Activated CD4-positive, alpha-beta T cell treated with anti-CD3 and anti-CD28 coated beads, Interleukin-2, amount 50 U/mL, for 24 hours (primary cell): ENCODE measurements at places on chromosomes 3 and 15.

DNA sequence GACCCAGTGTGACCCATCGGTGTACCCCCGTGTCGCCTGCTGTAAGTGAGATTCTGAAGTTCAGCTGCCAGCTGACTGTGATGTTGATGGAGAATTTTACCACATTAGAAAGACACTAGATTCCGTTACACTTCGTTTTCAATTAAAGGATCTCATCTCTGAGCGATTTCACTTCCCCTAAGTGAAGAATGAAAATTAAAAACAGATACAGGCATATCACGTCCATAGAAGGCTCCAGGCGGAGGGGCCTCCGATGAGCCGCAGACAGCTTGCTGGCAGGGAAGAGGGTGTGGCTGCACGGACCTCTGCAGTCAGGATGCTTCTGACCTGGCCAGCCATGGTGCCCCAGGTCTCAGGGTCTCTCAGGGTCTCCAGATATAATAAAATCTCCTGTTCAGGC, 6.6 kb upstream of the CPN2 start:
- no peak for DNase-seq

GRCh38 chr3:18402239-18402799, 22.8 kb downstream of the SATB1 start:
- DNase-seq, result no peak

GRCh38 chr3:11513817-11514135, 129.9 kb downstream of the VGLL4 start:
- DNase-seq, result no peak

DNA sequence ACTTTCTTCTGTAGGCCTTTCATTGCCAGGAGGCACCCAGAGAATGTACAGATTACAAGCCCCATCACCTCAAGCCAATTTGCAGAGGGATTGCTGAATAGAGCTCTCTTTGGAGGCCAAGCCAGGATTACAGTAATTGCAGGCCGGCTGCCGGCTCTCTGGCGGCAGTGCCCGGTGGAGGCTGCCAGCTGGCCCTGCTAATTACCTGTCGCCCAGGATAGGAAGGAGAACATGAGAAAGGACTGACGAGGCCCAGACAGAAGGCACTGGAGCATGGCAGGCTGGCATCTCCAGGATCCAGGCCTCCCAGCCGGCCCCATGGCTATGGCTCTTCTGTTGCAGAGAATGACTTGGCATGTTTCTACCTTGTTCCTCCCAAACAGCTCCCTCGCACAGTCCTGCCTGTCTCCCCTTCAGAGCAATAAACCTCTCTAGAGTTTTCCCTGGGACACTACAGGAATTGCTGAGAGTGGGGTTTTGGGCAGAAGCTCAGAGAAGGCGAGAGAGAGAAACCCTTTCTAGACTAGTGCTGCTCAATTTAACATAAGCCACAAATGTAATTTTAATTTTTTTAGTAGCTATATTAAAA, 273.6 kb upstream of the PROK2 start:
- no peak for DNase-seq

- DNase-seq, result no peak
These were observed 2.5 kb downstream of the PRTG start for GRCh38 chr15:55740359-55740878.

DNA sequence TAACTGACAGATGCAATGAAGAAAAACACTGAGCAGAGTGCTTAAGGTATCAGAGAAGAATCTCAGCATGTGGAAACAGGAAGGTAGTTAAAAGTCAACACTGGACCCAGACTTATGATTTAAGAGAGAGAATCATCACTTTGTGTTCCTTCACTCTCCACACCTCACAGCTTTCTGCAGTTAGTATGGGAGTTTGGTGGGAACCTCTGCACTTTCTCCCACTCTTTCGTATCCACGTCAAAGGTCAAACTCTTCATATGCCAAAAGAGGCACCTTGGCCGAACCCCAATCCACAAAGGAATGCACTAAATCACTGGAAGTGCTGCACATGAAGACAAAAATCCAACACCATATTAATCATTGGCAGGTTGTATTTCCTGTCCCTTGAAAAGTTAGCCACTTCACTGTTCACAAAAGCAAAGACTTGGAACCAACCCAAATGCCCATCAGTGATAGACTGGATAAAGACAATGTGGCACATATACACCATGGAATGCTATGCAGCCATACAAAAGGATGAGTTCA, 361.2 kb downstream of the MAGI1 start:
- no peak for DNase-seq

DNA sequence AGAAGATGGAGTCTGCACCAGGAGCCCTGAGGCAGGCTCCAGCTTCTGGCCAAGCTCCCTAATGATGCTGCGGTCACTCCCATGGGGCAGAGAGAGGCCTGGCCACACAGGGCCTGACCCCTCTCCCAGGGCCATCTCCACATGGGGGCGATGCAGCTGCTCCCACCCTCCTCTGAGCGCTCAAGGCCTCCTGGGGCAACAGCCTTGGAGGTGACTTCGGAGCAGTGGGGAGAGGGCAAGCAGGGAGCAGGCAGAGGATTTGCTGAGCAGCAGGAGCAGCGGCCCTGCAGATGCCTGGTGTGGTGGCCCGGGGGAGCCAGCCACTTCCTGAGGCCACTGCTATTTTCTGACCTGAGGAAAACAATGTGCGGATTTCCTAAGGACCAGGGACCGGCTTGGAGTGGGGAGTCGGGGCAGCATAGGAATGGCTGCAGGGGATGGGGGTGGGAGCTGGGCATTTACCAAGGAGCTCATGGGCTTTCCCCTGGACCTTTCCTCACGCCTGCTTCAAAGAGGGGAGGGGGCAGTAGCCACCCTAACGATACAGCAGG, 81.6 kb upstream of the RPL32 start:
- DNase-seq, result no peak

GRCh38 chr3:32432045-32432710, 40.5 kb downstream of the CMTM7 start:
- no peak for DNase-seq

DNA sequence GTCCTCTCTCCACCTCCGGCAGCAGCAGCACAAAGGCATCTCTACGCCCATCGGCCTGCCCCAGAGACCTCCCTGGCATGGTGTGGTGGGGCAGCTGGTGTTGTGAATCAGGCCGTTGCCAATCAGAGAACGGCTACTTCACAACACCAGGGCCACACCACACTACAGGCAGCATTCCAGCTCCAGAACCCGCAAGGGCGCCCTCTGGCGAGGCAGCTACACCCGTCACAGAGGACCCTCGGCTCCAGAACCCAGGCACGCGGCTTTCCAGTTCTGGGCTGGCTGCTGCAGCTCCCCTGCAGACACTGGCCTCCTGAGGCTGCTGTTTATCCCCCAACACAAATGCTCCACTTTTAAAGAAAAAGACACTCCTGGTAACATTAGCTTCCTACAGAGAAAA, 127.5 kb upstream of the TOPAZ1 start:
- DNase-seq, result no peak

DNA sequence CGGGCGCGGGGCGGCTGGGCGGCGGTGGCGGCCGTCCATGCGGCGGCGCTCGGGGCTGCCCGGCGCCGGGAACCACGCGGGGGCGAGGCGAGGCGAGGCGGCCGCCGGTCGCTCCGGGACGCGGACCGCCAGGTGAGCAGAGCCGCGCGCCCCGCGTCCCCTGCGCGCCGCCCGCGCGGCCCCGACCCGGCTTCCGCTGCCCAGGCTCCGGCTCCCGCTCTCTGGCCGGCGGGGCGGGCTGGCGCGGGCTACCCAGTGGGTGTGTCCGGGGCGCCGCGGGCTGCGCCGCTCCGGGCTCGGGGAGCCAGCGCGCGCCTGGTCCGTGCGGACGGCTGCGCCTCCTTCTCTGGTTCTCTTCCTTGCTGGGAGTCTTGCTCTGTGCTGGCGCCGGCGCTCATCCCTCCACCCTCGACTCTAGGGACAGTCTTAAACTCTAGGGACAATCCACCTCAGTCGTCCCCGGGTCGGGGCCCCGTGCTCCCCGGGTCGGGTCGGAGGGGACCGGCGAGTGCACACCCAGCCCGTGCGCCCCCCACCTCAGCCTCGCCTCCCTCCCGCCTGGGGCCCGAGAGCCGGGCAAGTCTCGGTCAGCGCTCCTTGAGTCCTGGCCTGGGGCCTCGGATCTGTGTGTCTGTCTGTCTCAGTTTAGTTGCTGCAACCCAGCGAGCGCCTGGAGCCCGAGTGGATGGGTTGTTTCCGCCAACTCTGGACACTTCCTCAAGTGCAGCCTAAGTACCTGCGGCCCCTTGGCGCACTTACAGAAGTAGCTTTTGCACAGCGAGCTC, 488 bp downstream of the THSD4 start:
- no peak for DNase-seq

DNA sequence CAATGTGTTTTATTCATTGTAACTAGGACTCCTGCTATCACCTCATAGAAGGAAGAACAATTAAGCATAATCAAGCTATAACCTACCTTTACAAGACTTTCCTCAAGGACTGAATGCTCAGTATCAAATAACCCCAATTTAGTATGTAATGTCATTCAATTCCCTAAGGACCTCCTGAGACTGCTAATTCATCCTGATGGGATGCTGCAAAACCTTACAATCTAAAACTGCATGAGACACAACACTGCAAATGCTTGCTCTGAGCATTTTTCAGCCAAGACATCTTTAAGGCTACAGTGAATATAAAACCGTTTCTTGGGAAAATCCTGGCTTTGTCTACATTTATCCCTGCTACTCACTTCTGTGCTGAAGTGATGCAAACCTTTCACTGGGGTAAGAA, 69.9 kb downstream of the RYK start:
- no peak for DNase-seq

DNA sequence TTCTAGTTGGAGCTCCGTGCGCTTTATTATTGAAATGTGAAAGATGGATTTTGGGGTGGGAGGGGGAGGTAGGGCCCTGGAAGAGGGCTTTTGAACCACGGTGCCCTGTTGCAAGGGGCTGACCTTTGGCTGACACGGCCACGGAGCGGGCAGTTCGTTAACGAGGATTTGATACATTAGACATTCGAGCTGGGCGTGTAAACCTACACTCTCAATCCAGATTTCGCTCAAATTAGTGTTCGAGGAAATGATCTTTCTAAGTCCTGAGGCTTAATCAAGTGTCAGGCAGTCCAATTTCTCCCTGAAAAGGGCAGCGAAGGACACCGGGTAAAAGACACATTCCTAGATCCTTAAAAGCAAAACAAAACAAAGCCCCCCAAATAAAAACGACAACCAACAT, 13.0 kb downstream of the ZIC1 start:
- no peak for DNase-seq

GRCh38 chr3:14451844-14452739, 49.7 kb downstream of the SLC6A6 start:
- DNase-seq, result no peak

DNA sequence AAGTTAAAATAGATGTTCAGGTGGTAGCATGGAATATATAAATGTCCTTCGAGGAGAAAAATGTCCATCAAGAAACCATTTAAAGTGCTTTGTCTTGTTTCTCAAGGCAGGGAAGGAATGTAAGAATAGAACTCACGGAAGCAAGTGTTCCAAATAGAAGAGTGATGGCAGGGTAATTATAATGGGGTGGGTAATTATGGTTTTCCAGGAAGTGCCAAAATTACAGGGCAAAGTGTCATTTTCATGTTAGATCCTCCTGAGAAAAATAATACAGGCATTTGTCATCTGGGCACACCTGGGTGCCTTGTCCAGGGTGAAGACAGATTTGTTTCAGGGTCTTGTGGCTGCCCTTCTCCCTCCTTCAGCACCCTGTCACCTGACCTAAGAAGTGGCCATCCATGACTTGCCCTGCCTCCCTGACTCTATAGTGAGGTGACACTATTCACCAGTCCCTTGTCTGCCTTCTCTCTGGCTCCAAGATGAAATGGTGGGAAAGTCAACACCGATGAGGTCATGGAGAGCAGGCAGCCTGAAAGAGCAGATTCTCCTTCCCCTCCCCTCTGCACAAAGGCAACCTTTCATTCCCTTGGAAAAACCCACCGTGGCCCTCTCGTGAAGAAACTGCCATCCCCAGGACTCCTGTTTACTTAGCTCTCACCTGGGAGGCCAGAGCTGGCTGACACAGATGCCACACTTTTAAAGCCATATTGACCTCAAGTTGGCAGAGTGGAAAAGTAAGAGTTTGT, 45.1 kb upstream of the AMOTL2 start:
- no peak for DNase-seq
